NCI-H1092 treated with DMSO at 0.1 percent for 48 hours (cell line): ENCODE measurements at places on chromosomes 6 and 20.

DNA sequence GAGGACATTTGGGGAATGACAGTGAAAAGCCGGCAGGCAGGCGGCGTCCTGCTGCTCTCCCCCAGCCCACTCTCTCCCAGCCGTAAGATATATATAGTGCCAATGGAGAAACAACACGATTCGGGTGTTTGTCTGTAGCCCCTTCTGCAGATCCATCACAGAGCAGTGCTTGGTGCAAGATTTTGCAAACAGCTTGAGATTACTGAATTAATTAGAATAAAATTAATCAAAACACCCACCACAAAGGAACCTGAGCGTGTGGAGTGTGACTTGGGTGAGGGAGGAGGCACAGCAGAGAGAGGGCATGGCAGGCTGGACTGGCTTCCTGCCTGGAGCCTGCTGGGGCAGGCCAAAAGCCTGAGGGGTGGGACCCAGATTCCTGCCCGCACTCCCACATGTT lies 28.8 kb upstream of the CCDC167 start:
- no peak for DNase-seq

DNA sequence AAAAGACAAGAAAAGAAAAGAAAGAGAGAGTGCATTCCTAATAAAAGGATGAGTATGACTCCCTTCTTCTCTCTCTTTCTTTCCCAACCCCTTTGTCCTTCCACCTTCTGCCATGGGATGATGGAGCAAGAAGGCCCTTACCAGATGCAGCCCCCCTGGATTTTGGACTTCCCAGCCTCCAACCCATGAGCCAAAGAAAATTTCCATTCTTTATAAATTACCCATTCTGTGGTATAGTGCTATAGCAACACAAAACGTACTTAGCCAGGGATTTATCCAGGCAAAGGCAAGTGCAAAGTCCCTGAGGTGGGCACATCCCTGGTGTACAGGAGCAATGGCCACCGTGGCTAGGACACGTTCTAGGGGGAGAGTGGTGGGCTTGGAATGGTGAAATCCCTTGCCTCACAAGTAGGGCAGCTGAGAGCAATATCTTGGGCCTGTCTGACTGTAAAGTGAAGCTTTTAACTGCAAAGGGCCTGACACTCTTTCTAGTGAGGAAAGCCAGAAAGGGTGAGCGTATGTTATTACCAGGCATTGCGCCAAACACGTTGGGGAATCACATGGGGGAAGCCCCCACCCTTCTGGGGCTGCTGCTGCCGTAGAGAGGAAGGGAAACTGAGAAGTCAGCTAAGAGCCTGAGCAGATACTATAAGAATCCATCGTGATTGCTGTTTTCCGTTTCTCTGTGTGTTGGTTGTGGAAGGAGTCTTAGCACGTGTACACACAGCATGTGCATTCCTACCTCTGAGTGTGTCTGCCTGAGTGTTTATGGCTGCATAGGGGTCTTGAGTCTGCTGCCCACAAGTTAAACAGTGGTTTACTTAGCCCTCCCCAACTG lies 50.7 kb upstream of the SIRPA start:
- DNase-seq: no peak

GRCh38 chr6:140174524-140174923 lies 800.1 kb upstream of the CITED2 start:
- no peak for DNase-seq

DNA sequence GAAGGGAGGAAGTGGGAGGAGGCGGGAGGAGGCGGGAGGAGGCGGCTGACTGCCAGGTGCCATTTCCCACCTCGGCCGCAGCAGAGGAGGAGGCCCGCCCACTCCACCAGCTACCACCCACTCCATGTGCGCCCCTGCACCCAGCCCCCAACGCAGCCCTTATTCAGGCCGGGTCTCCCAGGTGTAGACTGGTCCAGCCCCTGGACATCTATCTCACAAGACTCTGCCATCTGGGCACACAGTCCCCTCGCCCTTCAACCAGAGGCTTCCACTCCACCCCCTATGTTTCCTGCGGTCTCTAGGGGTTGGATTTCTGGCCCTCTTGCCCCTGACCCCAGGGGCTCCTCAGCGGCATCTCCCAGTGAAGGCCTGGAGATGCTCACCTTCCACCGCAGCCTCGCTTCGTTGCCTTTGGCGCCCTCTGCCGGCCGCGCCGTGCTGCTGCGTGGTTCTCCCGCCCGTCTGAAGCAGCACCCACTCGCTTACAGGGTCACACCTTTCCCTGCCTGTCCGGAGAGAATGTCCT lies 32.6 kb upstream of the FAM83D start:
- peak; percentile 66 for DNase-seq

DNA sequence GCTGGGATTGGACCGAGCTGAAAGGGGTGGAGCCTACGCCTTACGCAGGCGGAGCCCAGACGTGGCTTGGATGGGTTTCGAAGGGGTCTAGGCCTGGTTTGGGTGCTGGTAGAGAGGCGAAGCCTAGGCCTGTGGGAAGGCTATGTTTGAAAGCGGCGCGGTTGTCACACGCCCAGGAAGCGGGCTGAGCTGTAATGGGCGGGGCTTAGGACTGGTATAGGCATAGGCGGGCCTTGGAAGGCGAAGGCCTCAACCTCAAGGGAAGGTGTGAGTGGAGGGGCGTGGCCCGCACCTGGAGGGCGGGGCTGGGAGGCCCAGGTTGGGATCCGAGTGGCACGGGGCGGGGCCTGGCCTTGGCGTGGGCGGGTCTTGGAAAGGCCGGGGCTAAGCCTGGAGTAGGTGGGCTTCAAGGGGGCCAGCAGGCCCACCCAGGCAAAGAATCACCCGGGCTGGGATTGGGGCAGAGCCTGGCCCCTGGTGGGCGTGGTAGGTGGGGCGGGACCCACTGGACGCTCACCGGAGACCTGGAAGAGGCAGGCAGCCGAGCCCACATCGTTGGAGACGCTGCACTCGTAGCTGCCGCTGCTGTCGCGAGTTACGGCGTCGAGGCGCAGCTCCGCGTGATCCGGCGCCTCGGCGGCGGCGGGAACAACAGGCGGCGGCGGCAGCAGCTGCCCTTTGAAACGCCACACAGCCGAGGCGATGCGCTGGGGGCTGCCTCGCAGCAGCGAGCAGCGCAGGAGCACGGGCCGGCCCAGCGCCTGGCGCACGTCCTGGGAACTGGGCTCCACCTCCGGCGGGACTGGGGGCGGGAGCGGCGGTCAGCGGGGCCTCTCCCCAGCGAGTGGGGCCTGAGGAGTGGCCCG lies 49.0 kb downstream of the MDGA1 start:
- DNase-seq: no peak

DNA sequence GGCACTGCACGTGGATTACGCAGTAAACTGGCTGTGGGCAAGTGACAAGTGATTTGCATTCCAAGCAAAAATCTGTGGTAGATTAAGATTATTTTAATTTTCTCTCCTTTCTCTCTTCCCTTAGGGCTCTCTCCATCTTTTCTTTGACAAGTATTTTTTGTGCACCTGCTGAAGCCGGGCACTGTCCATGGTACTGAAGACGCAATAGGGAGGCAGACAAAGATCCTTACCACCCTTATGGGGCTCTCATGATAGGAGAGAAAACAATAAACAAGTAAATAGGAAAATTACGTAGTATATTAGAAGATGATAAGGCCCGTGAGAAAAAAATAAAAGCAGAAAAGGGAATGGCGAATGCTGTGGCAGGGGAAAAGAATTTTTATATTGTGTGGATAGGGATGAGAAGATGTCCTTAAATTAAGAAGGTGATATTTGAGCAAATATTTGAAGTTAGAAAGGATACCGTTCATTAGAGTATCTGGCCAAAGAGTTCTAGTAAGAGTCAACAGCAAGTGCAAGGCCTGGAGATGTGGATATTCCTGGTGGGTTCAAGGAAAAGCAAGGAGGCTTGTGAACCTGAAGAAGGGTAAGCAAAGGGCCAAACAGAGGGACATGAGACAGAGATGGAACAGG lies 146.0 kb downstream of the LAMP5 start:
- no peak for DNase-seq

GRCh38 chr20:2476742-2477615 lies 6.4 kb upstream of the SNRPB start:
- DNase-seq: no peak

DNA sequence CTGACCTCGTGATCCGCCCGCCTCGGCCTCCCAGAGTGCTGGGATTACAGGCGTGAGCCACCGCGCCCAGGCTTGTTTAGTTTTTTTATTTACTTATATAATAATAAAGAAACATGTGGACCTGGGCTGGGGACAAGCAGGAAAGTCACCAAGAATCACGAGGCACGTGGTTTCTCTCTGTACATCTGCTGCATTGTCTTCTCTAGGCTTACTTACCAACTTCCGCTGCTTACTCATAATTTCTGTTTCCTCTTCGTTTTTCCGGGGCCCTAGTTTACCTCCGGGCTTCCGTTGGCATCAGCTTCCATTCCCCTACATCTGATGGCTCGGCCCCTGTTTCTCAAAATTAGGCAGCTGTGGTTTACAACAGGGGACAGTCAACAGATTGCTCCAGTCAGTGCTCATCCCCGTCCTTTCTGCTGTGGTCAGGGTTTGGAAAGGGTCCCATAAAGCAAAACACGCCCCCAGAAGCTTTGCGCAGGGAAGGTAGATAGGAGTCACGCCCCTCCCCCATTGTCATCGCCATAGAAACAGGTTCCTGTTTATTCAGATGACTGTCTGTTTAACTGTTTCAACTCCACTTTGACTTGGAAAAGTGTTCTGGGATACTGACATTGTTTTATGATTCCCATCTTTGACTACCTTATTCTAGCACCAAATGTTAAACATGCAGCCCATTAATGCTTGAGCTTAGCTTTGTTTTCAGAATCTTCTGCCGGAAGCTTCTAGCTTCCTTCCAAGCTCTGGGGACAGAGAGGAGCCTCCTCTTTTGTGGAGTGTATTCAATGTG lies 31.9 kb upstream of the TXLNB start:
- DNase-seq: no peak

DNA sequence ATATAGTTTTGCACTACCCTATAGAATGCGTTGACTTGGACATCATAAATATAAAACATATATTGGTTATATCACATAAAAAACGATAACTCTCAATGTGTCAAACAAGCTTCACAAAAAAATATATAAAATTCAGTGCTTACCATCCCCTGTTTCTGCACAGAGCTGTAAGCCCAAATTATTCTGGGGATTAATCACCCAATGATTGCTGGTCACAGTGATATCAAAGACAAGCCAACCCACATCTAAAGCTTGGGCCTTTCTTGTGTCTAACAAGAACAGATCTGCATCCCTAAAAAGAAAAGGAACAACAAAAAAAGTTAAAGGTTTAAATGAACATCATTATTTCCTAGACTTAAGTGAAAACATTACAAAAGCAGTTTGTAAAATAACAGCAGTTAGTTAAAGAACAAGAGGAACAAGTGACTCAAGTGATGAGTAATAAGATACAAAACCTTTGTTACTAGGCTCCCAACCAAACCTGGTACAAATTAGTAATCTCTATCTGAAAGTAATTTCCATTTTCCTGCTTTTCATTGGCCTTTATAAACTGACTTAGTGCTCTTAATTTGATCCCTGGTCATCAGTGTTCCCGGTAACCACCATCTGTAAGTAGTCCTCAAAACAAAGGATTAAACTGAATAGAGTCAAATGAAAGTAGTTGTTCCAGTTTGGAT lies 81.1 kb downstream of the BMP5 start:
- DNase-seq: no peak

GRCh38 chr20:3741836-3742458 lies 9.5 kb downstream of the HSPA12B start:
- DNase-seq: no peak
